Lung microvascular endothelial cell (primary cell): ENCODE measurements at places on chromosomes 3 and 15. TPM values are rescaled to one million over a fixed set of nuclear protein-coding genes. Genes with fewer than 3 reads are reported as not detected.

The GPR27 gene
- total RNA-seq, result not detected in 2 replicates

The RTP2 gene
- not detected in 2 replicates for total RNA-seq

The SHC4 gene
- under 0.01 and 0.22 TPM in 2 replicates for total RNA-seq

The LINGO1 gene
- total RNA-seq, result under 0.01 and 0.22 TPM in 2 replicates

The RETNLB gene
- not detected in 2 replicates for total RNA-seq

The ISLR gene
- total RNA-seq, result not detected in 2 replicates

The CPNE4 gene
- total RNA-seq, result not detected in 2 replicates

The IP6K2 gene
- 29.0 and 39.3 TPM in 2 replicates for total RNA-seq

The CPEB1 gene
- under 0.01 TPM in 1 of 2 replicates, not detected in the other for total RNA-seq

The DUOXA2 gene
- not detected in 2 replicates for total RNA-seq

The ELL3 gene
- total RNA-seq, result 1.5 and 1.8 TPM in 2 replicates

The PLCH1 gene
- total RNA-seq, result not detected in 2 replicates

The EAF2 gene
- 0.40 and 0.44 TPM in 2 replicates for total RNA-seq

The IL17RE gene
- under 0.01 TPM in 2 replicates for total RNA-seq

The NTRK3 gene
- total RNA-seq, result not detected in 2 replicates

The ACTR8 gene
- 26.2 and 33.3 TPM in 2 replicates for total RNA-seq

The PCOLCE2 gene
- not detected in 2 replicates for total RNA-seq

The CCR9 gene
- total RNA-seq, result not detected in 2 replicates

The ISL2 gene
- total RNA-seq, result 0.40 and 0.65 TPM in 2 replicates

The CD80 gene
- under 0.01 TPM in 1 of 2 replicates, not detected in the other for total RNA-seq

The SST gene
- not detected in 2 replicates for total RNA-seq

The SH2D7 gene
- total RNA-seq, result not detected in 2 replicates

The ANKRD34C gene
- total RNA-seq, result not detected in 2 replicates

The RSL24D1 gene
- total RNA-seq, result 52.7 and 59.7 TPM in 2 replicates

The ATP10A gene
- total RNA-seq, result under 0.01 TPM in 1 of 2 replicates, not detected in the other

The SLC22A14 gene
- not detected in 2 replicates for total RNA-seq

The KBTBD8 gene
- total RNA-seq, result 1.5 and 2.4 TPM in 2 replicates

The RTP3 gene
- not detected in 2 replicates for total RNA-seq

The TEX9 gene
- total RNA-seq, result under 0.01 and 0.44 TPM in 2 replicates

The CLSTN2 gene
- under 0.01 and 0.20 TPM in 2 replicates for total RNA-seq

The GP5 gene
- total RNA-seq, result under 0.01 and 0.20 TPM in 2 replicates

The CRELD1 gene
- total RNA-seq, result 19.8 and 60.9 TPM in 2 replicates

The ECE2 gene
- total RNA-seq, result not detected in 2 replicates

The ARHGEF3 gene
- total RNA-seq, result 5.2 and 7.2 TPM in 2 replicates

The HAPLN3 gene
- total RNA-seq, result 56.7 and 76.0 TPM in 2 replicates

The CRABP1 gene
- not detected in 2 replicates for total RNA-seq

The KCNAB1 gene
- 0.65 and 2.0 TPM in 2 replicates for total RNA-seq

The TM4SF18 gene
- total RNA-seq, result 150 and 273 TPM in 2 replicates

The SQOR gene
- total RNA-seq, result 118 and 162 TPM in 2 replicates

The CACNA2D3 gene
- total RNA-seq, result not detected in 2 replicates

The OSTN gene
- not detected in 2 replicates for total RNA-seq

The GABRB3 gene
- 0.40 TPM in 1 of 2 replicates, not detected in the other for total RNA-seq

The CADPS gene
- not detected in 2 replicates for total RNA-seq

The PPARG gene
- total RNA-seq, result 42.7 and 77.8 TPM in 2 replicates

The CCDC54 gene
- not detected in 2 replicates for total RNA-seq

The TMC3 gene
- total RNA-seq, result not detected in 2 replicates

The KCNMB2 gene
- not detected in 2 replicates for total RNA-seq
